ENCODE measurements at places on chromosomes 7 and 10.

DNA sequence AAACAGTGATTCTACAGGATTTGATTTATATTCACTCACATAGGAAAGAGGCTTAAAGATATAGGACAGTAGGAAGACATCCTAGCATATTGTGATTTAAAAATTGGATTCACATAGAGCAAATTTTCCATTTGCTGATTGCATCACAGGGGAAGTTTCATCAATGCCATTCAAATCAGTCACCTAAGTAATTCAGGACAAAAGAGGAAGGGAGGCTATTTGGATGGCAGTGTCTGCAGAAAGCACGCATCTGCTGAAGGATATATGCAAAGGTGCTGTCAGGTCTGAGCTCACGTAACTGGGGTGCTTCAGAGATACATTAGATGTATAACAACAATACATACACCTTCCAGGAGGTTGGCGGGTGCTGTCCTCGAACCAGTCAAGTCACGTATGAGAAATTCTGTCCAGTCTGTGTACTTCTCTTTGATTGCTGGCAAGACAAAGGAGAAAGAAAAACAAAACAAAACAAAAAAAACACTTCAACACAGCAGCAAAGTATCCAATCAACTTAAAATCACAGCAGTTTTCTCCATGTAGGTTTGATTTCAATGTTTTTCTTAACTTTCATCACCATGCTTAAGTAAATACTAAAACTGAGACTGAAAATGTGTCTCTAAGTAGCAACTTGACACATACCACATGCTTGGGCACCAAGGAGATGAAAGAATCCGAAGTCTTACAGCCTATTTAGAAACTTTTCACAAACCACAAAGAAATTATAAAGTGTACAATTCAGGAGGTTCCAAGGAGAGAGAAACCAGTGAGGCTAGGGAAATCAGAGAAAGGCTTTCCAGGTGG lies 125.1 kb downstream of the SFMBT2 start:
- DNase-seq: no peak

- DNase-seq: no peak
Observed at GRCh38 chr10:86062198-86062550, 304.4 kb downstream of the GRID1 start.

DNA sequence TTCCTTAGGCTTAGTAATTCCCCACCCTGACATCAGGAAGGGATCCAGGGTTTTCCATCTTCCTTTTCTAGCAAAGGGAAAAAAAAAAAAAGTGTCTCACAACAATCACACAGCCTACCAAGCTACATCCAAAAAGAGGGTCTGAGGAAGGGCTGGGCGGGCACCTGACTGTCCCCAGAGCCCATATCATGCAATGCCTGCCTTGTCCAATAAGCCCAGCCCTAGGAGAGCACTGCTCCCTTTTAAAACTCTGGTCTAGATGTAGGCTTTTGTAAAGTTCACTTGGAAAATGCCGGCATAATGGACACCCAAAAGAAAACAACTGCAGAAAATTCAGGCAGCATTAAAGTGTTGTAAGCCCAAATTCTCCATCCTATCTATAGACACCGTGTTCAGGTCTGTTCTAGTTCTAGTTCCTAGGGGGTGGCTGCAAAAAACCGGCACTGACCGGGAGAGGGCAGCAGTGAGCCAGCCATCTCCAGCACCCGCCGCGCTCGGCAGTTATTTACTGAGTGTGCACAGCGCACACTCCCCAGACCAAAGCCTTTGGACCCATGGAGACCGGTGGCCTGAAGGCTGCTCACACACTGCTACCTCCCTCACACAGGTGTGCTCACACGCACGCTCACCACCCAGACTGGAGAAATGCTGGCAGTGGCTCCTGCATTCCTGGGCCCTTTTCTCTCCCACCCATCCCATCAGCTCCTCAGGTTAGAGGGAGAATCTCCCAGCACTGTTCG lies 48.7 kb downstream of the PODXL start:
- peak; percentile 66 for DNase-seq

DNA sequence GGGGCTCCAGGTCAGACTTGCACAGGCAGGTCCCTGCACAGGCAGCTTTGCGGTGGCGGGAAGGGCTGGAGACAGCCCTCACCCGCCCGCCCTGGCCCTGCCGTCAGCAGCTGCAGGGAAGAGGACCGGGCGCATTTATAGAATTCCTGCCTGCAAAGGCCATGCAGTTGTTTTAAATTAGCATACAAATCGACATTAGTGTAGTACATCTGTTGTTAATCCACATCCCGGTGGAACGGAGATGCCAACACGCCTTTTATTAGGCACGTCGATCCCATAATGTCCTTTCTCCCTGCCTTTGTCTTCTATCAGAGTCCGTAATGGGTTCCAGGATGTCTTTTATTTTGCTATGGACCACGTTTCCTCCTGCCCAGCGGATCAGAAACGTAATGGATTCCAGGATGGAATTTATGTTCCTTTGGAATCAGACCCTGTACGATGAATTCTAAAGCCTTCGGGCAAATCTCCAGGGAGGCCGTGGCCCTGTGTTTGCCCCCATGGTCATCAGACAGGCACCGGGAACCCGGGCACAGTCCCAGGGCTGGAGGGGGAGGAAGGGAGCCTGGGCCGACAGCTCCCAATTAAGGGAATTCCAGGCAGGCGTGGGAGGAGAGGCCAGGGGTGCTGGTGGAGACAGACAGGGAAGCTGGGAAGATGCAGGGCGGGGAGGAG lies 123.9 kb downstream of the COL26A1 start:
- DNase-seq: no peak

DNA sequence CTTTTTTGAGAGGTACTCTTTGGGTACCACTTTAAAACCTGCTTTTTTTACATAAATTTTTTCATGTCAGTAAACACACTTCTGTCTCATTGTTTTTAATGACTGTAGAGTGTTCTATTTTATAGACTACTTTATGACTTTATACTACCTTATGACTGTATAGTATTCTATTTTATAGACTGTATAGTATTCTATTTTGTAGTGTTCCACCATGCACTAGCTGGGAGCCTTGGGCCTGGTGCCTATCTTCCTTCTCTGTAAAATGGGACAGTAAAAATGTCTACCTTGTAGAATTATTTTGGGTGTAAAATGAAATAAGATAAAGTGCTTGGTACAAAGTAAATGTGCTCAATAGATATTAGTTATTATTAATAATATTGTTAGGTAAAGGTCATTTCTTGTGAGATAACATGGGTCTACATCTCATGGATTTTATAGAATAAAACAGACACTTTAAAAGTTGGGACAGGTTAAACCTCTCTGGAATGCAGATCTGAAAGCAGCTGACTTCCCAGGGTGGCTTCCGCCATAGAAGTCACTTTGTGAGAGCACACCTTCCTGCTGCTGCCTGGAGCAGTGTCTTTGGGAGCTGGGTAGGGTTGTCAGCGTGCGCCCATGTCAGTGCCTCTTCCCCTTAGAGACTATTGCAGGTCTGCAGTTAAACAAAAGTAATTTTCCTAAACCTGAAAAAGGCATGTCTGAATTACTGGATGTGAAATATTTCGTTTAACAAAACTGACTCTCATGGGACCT lies 31.0 kb downstream of the CCNY start:
- DNase-seq: no peak

DNA sequence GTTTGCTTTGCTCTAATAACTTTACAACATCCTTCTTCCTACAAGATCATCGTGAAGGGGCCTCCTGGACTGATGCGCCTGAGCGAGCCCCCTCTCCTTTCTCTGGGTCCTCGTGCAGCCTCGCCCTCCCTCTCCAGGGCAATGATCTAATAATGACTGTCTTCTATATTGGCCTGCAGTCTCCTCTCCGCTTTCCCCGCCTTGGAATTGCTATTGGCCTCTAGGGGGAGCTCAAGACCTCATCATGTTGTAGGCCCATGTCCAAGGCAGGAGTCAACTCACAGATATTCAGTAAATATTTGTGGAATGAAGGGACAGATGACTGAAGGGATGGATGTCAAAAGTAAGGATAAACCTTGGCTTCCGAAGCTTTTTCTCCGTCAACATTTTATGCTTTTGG lies 1180.3 kb downstream of the TYW1 start:
- DNase-seq: peak; percentile 93

GRCh38 chr10:19656420-19657042 lies 159.7 kb upstream of the PLXDC2 start:
- DNase-seq: no peak

DNA sequence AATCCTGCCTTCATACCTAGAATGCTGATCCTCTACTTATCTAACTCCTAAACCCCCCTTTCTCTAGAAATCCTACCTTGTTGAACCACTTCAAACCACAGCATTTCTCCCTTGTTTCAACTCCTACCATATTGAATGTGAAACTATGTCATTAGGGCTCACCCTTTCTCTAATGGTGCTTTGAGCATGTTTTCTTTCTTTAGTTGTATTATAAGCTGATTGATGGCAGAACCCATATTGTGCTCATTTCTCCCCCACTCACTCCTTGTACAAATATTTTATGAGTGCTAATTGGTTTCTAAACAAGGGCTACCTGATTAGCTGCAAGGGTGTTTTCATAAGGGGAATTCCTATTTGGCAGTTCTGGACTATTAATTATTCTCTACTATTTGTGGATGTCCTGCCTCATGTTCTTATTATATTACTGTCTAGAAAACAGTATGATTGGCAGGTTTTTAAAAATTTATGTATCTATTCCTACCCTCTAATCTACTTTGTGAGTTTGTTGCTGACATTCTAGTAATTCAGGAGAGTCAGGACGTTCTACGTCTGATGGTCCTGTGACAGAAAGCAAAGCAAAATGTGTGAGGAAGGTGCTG lies 765.8 kb downstream of the KCNMA1 start:
- DNase-seq: peak; percentile 31

DNA sequence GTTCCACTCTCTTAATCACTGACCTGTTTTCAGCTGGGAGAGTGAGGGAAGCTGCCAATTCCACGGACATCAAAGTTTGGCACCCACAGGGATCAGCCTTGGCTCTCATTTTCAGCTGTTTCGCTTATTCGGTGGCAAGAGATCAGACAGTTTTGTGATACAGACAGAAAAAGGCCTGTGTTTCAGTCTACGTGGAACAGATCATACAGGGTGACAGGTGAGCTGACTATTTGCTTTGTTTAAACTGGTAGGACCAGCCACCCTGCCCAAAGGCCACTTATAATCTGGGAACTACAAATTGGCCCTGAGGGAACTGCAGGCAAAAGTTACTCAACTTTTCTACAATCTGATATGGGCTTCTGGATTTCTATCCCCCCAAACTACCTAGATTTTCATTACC lies 128.6 kb downstream of the ZNF467 start:
- no peak for DNase-seq

DNA sequence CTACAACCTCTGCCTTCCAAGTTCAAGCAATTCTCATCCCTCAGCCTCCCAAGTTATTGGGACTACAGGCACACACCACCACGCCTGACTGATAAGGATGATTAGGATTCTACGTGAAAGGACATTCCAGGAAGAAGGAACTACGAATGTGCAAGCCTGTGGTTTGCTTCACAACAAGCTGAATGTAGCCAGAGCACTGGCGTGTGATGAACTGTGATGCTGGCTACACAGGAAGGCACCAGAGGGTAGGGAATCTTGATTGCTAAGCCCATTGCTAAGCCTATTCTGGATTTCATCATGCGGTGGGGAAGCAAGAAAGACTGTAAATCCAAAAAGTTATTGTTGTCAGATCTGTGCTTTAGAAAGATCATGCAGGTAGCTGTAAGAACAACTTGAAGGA lies 72.3 kb upstream of the SRRM3 start:
- DNase-seq: no peak

- DNase-seq: no peak
Observed at GRCh38 chr10:22710139-22710745, 4.1 kb downstream of the PIP4K2A start.

- no peak for DNase-seq
Observed at GRCh38 chr10:70324339-70324861, 40.6 kb upstream of the NPFFR1 start.

- DNase-seq: peak; percentile 99
Observed at GRCh38 chr7:767941-768731, 41.1 kb upstream of the PRKAR1B start.

DNA sequence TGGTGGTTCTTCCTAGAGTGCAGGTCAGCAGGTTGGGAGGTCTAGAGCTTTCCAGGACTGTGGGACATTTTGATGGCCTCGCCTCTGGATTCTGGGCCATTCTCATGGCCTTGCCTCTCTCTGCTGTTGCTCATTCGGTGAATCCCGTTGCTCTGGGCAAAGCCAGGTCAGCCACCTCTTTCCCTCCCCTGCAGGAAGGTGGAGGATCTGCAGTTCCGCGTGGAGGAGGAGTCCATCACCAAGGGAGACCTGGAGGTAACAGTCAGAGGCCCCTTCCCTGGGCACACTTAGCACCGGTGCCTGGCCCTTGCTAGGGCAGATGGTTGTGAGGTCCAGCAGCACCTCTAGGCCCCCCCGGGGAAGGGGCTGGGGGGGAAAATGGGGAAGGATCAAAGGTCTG lies 74.9 kb downstream of the CLIP2 start:
- DNase-seq: no peak

DNA sequence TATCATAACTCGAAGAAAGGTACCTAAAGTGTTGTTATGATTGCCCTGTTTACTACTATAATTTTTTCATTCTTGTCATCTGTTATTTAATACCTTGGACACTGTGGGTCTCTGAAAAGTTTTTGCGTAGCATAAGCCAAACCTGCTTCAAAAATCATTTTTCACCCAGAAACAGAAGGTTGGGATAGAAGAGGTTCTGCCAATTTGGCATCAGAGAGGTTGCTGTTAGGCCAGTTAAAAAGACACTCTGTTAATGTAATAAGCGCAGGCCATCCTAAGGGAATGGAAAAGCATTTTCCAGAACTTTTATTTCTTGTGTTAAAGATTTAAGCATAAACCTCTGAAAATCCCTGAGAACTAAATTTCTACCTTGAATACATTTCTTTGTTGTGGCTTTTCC lies 212.2 kb downstream of the BMPER start:
- no peak for DNase-seq

DNA sequence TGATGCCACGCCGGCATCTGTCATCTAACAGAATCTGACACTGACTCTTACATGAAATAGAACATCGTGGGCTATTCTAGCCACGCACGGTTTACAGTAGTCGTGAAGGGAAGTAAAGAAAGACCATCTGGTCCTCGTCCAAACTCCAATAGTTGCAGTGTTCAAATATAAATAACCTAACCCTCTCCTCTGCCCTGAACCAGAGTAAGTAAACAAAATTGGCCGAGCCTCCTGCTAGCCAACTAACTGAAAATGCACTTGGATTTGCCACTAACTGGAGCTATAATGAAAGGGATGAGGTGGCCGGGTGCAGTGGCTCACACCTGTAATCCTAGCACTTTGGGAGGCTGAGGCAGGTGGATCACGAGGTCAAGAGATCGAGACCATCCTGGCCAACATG lies 29.5 kb upstream of the ZC3HAV1L start:
- DNase-seq: no peak

DNA sequence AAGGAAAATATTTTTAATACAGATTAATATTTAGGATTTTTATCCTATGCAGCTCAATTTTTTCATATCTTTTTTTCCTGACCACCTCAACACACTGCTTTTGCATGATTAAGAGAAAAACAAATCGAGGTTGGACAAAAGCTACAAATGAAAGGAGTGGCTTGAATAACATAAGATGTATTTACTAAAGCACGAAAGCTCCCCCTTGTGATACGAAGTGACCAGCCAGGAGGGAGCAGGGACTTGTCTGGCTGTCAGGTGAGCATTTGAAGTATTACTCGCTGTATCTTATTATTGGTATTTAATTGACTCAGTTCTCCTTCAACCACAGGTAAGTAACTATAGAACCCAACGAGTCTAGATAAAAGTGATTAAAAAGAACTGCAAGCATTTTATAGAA lies 265.2 kb upstream of the PHF14 start:
- peak; percentile 79 for DNase-seq

Data from NCI-H748 treated with DMSO at 0.1 percent for 48 hours (cell line).